Iris pigment epithelial cell (primary cell): ENCODE measurements at places on chromosomes 7 and 10.
A peak's percentile ranks its signal among the peaks of the same experiment; 100 is the strongest.

DNA sequence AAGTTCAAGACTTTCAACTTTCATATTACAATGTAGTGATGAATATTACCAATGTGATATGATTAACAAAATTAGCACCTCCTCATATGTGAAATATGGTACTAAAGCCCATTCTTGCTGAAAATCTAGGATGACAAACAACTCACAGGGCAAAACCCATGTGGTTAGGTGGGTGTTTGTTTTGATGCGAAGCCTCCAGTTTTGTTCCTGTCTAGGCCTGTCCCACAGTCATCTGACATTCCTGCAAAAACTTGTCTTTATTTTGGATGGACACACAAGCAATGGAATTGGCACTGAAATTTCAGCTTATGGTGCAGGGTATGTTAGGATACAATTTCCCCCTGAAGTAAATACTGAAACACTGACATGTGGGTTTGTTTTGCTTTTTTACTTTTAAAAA, 95.3 kb downstream of the PARD3 start:
- DNase-seq, result no peak

GRCh38 chr7:30184791-30185487, 50.2 kb downstream of the MTURN start:
- DNase-seq, result no peak

- DNase-seq, result no peak
Observed at GRCh38 chr7:36985866-36986400, 261.6 kb upstream of the AOAH start.

- DNase-seq, result peak; percentile 43
Observed at GRCh38 chr10:6050801-6051445, 11.2 kb downstream of the IL2RA start.

DNA sequence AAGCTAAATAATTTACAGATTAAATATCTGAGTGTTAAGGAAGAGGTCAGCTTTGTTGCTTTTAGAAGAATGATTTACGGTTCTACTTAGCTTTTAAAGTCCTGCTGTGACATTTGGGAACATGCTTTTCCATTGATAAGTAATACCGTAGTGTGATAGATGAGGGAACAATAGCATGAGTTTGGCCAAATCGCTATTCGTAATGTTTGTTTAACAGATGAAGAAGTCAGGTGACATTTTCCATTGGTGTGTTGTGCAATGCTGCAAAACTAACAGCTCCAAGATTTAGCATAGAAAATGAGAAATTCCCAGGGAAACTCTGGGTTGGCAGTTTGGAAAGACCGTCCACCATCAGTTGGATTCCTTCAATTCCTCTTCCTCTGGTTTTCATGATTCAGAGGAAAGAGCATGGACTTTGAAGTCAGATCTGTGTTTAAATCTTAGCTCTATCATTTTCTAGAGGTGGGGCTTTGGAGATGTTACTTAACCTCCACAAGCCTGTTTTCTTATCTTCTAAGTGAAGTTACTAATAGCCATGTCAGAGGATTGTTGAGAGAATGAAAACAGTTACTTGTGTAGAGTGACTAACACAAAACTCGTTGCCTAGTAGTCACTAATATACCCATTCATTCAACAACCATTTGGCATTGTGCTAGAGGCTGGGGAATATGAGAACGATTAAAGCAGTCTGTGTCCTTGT, 140.4 kb upstream of the BMPER start:
- peak; percentile 70 for DNase-seq

DNA sequence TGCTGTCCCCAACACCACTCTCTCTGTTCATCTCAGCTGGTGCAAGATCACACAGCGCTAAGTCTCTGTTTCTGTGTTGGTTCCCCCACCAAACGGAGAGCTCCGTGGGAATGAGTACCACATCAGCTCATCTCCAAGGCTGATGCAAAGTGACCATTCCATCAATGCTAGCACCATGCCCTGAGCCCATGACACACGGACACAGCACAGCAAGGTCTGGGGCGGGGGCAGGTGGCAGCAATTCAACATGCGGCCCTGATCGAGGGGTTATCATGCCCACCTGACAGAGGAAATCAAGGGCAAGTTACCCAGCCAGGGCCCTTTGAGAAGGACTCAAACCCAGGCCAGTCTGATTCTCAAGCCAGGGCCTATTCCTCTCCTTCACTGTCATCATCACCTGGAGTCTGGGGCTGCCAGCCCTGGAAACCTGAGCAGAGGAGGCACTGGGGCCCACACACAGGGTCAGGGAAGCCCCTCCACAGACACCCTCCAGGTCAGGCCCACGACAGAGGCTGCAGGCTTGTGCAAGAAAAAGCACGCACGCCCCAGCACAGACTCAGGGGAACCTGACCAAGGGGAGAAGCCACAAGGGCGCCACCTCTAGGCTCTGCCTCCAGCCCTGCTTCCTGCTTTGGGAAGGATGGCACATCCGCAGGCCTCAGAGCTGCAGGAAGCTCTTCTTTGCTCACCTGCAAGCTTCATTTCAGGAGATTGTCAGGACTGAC, 74.8 kb downstream of the GRID1 start:
- no peak for DNase-seq

- no peak for DNase-seq
Observed at GRCh38 chr7:21113609-21114415, 314.1 kb upstream of the SP4 start.

DNA sequence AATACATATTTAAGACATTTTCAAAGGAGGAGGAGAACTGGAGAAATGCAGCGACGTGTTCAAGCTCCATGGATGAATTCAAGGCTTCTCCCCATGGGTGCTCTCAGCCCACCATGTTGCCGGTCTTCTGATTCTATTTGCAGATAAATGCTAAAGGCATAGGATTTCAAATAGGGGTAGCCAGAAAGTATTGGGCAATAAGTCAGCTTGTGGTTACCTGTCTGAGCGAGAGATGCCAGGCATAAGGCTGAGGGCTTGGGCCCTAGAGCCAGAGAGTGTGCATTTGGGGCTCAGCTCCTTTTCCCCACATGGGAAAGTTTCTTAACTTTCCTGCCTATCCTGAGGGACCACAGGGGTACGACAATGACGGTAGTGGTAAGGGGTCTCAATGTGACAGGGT, 180.0 kb downstream of the PARD3 start:
- no peak for DNase-seq

- DNase-seq, result no peak
Observed at GRCh38 chr7:135920478-135920877, 56.7 kb downstream of the MTPN start.

DNA sequence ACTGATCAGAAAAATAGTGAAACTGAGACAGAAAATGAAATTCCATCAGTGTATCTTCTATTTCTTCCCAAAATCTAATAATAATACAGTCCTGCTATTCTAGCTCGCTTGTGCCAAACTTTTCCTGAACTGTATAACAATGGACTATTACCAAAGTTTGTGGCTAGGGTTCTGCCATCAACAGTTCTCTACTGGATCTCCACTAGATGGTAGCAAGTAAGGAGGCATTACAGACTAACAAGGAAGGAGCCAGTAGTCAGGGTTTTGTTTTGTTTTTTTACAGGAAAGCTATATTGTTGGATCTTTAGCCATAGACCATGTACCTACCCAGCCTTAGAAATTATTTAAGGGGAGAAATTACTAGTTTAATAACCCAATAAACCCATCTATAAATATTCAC, 10.8 kb downstream of the MTERF1 start:
- DNase-seq, result no peak

- peak; percentile 52 for DNase-seq
Observed at GRCh38 chr10:69639291-69640195, 9.5 kb downstream of the FAM241B start.

DNA sequence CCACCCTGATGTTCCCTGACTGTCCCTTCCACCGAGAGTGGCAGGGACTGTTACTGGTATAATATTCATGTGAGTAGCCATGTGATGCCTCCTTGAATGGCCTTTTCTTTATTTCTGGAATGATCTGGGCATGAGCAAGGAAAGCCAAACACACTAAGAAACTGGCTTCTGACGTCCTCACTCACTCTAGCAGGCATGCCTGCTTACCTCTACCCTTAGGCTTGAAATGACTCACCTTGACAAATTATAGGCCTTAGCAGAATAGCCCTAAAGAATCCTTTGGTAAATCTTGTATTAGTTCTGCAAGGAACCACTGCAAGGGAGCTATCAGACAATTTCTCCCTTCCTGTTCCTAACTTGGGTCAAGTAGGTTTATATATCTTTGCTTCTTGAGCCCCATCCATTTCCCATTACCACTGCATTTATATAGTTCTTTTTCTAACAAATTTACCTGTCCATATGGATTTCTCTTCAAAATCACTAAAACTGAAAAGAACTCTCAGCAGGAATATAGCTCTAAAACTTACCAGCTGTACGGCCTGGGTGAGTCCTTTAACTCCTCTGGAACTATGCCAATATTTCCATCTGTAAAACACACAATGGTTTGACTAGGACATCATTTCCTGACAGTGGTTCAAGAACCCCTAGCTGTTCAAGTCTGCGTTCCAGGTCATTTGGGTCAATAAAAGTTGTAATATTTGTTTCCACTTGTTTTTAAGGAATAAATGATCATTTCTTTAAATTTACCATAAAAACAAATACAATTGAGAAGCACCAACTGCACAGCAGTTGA, 13.0 kb upstream of the NDUFA5 start:
- peak; percentile 15 for DNase-seq

DNA sequence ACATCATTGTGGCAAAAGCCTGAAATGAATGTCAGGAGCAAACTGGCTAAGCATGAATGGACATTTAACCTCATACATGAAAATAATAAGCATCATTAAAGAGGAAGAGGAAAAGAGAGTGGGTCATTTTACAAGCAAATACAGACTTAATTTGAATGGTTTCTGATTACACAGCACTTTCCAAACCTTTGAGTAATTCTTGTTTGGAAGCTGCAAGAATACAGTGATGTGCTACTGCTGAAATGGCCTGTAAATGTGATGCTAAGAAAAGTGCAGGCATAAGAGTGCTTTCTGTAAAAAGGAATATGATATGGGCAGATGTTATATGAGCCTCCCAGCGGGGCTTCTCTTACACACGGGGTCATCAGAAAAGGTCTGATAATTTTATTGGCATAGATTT, 30.2 kb downstream of the TAS2R16 start:
- DNase-seq, result no peak

- peak; percentile 10 for DNase-seq
Observed at GRCh38 chr10:112842832-112843360, 107.2 kb upstream of the TCF7L2 start.

DNA sequence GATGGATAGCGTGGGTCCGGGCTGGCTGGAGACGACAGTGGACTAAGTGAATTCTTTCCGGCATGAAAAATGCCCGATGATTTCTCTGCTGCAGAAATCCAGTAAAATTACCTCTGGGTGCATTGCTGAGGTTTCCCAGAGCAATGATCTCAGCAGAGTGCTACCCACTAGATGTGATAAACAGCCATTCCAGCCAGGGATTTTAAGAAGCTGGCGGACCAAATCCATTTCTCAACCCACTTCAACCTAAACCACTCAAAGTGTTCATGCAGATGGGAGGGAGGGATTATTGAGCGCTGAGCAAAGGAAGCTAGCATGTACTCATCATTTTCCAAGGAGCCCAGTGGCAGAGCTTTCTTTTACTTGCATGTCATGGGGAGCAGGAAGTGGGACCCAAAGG, 116.7 kb downstream of the PRKCQ start:
- no peak for DNase-seq

GRCh38 chr7:2776401-2776800, 67.7 kb downstream of the GNA12 start:
- DNase-seq, result no peak

DNA sequence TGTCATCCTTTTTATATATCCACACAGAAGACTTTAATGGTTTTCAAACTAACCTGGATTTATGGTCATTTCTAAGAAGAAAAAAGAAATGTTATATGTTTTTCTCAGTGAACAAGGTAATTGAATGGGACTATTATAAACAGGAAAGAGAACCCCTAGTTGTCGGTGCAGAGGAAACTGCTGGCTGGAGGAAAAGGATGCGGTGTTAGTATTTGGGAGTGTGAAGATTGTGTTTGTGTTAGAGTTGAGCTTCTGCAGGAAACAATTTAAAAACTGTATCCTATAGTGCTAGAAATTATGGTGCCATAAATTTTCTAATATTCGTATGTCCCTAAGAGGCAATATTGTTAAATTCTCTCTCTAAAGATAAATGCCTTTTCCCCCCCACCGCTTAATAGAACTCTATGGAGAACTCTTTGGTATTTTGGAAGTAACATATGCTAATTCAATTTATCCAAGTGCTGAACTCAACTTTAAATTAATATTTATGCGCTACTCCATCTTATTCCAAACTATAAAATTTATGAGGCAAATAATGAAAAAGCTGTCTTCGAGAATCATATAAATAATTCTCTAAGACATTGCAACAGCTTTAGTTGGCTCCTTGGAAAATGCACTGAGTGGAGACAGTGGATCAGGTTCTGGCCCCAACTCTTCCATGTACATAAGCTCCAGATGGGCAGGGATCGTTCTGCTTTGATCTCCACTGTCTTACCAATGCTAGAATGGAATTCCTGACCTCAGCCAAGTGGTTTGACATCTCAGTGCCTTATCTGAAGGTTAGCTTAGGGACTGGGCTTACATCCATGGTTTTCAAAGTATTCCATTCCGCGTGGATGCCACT, 5.6 kb downstream of the BZW2 start:
- peak; percentile 38 for DNase-seq

DNA sequence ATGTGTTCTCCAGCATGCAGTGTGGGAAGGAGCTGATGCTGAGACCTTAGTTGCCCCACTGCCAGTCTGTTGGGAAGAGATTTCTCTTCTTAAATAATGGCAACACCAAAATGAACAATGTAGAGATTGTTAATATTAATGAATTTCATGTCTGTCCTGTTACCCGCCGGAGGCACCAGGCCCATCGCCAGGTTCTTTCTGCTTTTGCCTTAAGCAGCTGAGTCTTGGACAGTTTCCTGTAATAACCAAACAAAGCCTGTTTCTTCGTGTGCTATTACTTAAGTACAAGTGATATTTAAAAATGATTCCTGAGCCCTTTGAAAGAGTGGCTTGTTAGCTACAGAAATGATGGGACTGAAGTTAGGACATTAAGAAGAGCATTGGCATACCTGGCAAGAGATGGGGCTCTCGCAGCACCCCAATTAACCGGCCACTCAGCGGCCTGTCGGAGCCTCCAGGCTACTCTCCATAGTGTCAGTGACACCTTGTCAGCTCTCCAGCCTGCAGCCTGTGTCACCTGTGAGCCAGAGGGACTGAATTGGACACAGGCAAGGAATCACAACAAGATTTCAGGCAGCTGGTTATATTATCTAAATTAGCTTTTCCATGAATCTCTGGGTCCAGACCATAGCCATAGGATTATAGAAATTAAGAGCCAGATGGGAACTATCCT, 142.0 kb downstream of the CELF2 start:
- no peak for DNase-seq

DNA sequence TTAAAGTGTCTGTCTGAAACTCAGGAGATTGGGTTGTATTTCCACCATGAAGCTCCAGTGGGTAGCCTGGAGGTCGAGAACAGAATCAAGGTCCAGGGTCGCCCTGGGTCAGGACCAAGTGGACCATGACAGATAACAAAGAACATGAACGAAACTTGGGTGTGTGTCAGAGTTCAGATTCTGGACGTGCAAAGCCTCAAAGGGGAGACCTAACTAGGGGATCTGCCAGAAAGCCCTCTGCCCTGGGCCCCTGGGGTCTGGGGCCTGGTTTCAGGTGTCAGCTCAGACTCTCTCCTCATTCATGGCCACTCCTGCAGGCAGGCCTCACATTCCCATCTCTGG, 1.6 kb downstream of the RASSF4 start:
- DNase-seq, result no peak

- DNase-seq, result no peak
Observed at GRCh38 chr7:133461421-133461820, 208.5 kb downstream of the EXOC4 start.

- DNase-seq, result peak; percentile 36
Observed at GRCh38 chr7:113159746-113160339, 41.5 kb upstream of the SMIM30 start.
